ENCODE measurements at places on chromosomes 11 and 22.

DNA sequence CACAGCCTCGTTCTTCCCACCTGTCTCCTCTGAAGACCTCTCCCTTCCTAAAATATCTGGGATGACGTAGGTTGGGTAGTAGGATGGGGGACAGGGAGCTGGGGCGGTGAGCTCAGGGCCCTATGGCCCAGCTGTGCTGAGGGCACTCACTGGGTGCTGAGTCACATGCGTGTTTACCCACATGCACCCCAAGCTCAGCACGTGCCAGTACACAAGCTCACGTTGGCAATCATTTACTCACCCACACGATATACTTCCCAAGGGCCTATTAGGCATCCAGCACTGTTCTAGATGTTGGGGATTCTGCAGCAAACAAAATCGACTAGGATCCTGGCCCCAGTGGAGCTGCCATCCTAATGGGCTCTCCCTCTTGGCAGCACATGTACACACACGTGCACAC lies 28.7 kb downstream of the ARAP1 start:
- DNase-seq, result peak; percentile 40

GRCh38 chr11:76661834-76662434 lies 8.6 kb downstream of the LRRC32 start:
- DNase-seq, result no peak

GRCh38 chr11:69430566-69430965 lies 50.9 kb upstream of the LINC01488 start:
- DNase-seq, result no peak

- no peak for DNase-seq
Observed at GRCh38 chr22:31490496-31490925, 869 bp upstream of the EIF4ENIF1 start.

DNA sequence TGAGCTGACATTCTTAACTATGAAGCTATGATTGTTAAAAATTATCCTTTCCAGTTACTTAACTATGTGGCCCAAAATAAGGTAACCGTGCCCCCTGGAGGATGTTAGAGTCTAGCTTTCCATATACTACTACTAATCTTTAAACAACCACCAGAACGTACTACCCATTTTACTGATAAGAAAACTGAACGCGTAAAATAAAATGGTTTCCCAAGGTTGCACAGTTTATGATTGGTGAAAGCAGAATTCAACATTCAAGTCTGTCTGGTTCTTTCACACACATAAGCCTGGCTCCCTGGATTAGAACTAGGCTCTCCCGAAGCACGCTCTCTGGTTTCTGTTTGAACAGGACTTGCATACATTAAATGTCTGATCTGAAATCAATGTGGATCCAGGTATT lies 437.8 kb upstream of the CCDC90B start:
- DNase-seq, result peak; percentile 26

DNA sequence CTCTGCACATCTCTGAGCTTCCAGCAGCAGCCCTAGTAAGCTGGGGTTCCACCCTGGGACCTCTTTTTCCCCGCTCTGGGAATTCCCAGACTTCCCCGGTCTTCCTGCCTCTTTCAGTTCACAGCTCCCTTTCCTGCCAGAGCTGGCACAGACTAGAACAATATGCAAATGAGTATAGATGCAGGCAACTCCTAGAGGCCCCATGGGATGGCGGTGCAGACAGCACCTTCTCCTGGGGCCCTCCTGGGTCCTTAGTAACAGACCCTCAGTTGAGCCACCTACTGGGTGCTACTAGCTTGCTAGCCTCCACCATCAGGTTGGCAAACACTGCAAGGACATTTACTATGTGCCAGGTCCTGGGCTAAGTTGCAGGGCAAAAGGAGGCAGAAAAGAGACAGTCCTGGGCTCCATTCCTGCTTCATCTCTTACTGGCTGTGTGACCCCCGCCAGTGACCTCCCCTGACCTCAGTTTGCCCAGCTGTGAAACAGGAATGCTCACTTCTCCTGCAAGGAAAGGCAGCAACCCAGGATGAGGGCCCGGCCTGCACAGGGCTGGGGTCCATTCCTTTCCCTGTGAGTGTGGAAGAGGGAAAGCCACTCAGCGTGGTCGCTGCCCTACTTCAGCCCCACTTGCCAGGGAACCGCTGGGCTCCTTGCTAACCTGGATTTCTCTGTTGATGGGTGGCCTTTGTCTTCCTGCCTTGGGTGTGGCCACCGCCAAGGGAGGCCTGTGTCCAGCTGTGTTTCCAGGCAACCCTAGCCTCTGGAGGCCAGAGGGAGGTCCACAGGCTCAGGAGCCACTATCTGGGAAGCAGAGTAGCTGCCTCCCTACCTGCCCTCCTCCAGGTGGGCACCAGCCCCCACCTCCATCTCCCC lies 7.3 kb downstream of the RELT start:
- DNase-seq, result no peak

DNA sequence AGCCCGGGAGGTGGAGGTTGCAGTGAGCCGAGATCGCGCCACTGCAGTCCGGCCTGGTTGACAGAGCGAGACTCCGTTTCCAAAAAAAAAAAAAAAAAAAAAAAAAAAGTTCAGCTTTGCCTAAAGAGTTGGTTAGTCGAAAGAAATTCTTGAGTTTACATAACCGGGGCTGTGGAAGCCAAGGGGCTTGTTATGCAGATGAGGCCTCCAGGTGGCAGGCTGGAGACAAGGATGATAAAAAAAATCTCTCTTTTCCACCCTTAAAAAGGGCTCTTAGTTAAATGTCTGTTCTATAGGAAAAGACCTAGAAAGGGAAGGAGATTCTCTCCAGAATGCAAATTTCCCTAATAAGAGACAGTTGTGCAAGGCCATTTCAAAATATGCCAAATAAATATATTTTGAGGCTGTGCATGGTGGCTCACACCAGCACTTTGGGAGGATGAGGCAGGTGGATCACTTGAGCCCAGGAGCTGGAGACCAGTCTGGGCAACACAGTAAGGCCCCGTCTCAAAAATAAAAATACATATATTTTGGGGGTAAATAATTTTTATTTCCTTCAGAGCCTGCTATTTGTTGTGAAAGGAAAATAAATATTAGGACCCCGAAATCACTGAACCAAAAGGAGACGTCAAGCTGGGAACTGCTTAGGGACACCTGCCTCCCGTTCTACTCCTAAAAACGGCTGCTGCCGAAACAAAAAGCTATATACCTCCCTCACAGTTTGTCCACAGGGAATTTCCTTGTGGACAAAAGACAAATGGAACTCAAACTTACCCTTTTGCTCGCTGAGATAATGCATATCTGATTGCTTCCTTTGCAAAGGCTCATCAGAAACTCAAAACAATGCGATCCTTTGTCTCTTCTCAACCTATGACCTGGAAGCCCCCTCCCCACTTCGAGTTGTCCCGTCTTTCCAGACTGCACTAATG lies 2.4 kb upstream of the IFITM2 start:
- no peak for DNase-seq

DNA sequence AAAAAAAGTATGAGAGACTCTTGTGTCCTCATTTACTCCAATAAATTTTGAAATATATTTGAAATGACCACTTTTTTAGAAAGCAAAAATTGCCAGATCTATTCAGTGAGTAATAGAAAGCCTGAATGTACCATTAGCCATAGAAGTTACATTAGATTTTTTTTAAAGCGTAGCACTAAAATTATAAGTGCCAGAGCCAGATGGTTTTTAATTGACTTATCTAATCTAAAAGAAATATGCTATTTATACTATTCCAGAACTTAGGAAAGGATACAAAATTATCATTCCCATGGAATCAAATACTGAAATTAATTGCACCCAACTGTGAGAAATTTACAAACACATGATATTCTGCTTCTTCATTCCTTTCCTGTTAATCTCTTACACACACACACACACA lies 64.4 kb upstream of the SLC17A6 start:
- DNase-seq, result no peak

DNA sequence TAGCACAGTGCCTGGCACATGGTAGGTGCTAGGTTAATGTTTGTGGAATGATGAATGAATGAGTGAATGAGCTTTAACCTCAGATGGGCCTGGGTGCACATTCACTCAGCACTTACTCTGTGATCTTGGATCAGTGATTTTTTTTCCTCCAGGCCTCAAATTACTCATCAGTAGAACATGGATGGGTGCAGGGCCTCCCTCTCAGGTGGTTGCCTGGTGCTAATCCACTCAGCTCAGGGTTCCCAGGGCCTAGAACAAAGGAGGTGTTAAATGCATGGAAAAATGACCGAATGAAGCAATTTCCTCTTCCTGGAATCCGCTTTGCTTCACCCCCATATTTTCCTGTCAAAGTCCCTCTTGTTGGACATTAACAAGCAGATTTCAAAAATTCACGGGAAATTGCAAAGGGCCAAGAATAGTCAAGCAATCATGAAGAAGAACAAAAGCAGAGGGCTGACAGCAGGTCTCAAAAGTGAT lies 93.5 kb downstream of the MYEOV start:
- peak; percentile 52 for DNase-seq

DNA sequence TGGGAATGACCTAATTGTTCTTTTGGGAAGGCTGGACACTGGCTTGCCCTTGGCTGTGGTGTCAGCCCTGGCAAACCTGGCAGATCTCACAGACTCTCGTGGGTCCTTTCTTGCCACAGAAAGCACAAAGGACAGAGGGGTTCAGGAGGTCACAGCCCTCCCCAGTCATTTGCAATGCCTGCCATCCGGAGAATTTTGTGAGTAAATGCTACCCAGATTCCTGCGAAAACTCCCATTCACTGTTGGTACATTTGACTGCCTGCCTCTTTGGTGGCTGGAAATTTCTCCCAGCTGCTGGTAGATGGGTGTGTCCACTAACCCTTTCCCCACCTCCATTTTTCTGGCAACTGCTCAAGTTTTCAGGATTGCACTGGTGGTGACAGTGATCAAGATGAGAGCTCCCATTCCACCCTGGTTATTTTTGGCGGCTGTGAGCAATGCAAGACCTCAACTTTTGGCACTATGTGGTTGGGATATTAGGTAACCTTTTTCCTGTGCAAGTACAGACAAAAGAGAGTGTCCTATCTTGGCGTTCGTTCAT lies 155.7 kb downstream of the NAV2 start:
- DNase-seq, result no peak

DNA sequence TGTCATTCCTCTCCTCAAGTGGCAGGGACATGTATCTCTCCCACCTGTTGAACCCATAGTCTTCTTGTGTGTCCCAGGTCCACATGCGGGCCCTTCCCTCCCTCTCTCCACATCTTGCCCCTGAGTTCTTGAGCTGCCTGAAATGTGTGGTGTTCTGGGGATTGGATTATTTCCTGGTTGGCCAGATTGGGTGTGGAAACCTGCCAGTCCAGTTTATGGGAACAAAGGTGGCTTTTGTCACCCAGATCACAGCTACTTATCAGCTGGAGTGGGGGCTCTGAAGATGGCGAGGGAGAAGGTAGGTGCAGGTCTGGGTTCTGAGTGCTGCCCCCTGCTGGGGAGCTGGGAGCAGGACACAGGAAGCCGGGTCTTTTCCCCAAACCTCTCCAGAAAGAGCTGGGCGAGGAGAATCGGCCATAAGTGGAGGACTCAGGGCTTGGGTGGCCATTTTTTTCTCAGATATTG lies 14.2 kb downstream of the DTX4 start:
- DNase-seq, result no peak

- DNase-seq, result no peak
Observed at GRCh38 chr11:122791836-122792235, 46.5 kb upstream of the CRTAM start.

DNA sequence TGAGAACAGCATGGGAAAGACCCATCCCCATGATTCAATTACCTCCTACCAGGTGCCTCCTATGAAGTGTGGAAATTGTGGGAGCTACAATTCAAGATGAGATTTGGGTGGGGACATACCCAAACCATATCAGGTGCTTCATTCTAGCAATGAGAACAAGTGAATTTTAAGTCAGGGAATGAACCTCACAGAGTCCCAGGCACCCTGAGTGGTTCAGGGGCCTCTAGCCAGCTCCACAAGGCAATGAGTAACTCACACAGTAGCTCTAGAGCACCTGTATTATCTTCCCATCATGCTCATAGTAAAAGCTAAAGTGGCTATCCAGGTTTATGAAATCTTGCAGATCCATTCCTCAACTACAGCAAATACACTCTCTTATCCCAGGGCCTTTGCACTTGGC lies 13.1 kb upstream of the ACCSL start:
- DNase-seq, result no peak

DNA sequence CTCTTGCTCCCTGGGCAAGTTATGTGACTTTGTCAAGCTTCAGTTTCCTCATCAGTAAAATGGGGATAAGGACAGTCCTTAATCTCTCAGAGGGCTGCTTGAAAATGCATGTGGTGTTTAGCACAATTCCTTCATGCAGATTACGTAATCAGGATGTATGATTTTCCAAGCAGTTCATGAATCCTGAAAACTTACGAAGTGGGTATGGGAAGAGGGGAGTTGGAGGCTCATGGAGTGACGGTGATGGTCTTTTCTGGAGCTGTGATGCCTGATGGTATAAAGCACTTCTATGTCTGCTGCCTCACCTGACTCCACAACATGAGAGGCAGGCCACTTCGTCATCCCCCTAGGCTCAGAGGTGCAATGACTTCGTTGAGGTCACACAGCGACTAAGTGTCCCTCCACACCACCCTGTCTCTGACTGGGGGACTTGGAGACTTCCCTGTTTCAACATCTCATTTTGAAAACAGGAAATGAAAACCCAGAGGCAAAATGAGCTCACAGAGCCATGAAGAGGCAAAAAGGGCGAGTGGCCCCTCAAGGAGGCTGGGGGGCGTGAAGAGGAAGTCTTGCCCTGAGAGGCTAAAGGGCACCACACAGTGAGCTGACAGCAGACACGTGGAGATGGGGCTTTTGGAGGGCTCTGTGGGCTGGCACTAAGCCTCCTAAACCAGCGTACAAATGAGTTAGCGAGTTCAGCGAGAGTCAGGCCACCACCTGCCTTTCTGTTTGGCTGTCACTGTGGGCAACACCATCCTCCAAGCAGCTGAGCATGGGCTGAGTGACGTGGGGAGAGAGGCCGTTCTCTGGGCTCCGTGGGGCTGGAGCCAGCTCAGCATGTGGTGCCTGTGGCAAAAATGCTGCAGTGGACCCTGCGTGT lies 10.1 kb downstream of the MCM5 start:
- DNase-seq, result no peak

- DNase-seq, result no peak
Observed at GRCh38 chr11:96095884-96096303, 172.0 kb upstream of the MTMR2 start.

GRCh38 chr22:41919357-41920224 lies 4.7 kb upstream of the SHISA8 start:
- DNase-seq, result no peak

DNA sequence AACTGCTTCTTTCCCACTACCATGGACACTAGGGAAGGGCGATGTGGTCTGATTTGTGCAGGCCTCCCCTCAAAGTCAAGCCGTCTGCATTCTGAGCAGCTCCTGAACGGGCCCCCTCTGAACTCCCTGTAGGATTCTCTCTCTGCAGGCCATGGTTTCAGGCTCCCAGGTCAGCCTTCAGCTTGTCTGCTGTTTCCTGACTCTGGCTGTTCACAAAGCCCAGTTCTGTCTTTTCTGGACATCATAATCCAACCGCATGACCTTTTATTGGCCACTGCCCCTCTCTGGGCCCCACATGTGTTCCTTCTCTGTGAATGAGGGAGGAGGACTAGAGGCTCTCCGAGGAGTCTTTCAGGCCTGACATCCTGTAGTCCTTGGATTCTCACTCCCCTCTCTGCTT lies 161.0 kb downstream of the FEZ1 start:
- no peak for DNase-seq

GRCh38 chr11:67355023-67355793 lies 1.9 kb upstream of the POLD4 start:
- no peak for DNase-seq
